ENCODE measurements at places on chromosomes 3 and 15.

DNA sequence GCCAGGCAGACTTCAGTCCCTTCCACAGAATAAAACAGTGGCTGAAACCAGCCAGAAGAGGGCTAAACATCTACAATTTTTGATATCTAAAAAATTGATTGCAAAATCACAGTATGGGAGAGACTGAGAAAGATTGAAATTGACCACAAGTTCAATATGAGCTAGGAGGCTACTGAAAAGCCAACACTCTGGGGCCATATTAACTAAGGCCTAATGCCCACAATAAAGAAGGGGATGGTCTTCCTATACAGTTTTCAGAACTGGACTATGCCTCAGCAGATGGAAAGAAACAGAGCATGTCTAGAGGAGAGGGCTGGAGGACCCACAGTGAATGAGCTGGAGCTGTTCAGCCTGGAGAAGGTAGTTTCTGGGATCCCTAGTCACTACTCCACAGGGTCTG is 53.2 kb downstream of the WNT7A start:
- DNase-seq = no peak

GRCh38 chr3:33115024-33115768 is 1.4 kb downstream of the CRTAP start:
- peak; percentile 17 for DNase-seq

DNA sequence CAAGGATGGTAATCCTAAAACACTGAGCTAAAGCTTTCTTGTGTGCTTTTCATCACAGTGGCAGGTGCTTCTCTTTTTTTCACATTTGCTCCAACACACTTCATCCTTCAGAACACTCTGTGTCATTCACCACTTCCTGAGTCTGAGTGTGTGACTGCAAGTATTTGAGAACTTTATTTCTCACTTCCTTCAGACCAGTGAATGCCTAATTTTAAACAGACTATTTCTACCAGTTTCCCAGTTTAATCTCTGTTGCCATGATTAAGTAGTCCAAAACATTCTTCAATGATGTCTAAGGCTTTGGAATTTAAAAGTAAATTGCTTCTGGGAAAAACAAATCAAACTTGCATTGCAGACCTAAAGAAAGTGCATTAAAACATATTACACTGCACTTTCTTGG is 541.2 kb downstream of the RBMS3 start:
- DNase-seq = no peak

DNA sequence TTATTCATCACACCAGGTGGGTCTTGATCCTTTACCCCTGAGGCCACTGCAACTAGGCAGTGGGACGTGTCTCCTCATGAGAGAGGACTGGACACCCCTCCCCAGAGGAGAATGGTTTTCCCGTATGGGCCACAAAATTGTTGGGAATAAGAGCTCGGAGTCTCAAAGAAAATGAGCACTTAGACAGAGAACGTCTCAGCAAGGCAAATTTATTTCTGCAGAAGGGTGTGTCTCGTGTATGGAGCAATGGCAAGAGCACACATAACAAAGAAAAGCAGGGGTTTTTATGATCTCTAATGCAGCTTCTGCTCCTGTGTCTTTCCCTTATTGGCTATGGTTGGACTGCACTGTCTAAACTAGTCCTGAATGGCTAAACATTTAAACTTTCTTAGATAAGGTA is 803.5 kb downstream of the PLOD2 start:
- no peak for DNase-seq

DNA sequence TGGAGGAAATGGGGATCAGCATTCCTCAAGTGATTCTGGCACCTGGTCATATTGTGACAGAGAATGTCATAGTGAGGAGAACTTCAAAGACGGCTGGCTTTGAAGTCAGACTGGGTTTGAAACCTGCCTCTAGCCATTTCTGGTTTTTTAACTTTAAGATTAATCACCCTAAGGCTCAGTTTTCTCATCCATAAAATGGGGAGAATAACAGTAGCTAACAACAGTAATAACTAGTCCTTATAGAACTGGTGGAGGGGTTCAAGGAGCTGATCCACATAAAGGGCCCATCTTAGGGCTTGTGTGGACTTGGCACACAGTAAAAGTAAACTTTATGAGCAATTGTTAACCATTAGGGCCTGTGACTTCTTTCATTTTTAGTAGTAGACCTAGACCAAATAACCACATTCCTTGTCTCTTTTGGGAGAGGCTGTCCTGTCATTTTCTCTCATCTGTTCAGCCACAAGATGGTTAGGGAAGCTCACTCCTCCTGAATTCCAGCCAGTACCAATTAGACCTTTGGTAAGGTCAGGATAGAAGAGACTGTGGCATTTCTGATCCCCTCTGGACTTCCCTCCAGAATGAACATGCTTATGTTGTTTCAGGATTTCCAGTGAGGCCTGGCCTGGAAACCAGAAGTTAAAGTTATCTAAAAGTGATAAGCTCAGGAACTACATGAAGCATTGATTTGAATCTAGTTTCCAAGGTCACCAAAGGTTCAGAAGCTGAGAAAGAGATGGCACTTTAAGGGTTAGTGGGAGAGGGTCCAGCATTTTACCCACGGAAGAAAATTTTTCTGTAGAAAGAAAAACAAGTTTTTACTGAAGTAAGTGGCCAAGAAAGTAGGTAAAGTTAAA is 159.3 kb upstream of the DPH6 start:
- no peak for DNase-seq

DNA sequence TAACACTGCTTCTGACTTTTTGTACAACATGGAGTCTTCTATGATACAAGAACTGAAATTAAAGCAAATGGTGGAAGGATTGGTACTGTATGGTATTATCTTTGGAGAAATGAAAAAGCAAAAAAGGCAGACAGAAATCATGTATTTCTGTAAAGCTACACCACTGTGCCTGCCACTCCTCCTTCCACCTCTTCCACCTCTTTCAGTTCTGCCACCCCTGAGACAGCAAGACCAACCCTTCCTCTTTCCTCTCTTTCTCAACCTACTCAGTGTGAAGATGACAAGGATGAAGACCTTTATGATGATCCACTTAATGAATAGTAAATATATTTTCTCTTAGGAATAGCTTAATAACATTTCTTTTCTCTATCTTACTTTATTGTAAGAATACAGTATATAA is 57.0 kb downstream of the CD200 start:
- no peak for DNase-seq

GRCh38 chr3:111785034-111785433 is 74.0 kb upstream of the PHLDB2 start:
- no peak for DNase-seq

DNA sequence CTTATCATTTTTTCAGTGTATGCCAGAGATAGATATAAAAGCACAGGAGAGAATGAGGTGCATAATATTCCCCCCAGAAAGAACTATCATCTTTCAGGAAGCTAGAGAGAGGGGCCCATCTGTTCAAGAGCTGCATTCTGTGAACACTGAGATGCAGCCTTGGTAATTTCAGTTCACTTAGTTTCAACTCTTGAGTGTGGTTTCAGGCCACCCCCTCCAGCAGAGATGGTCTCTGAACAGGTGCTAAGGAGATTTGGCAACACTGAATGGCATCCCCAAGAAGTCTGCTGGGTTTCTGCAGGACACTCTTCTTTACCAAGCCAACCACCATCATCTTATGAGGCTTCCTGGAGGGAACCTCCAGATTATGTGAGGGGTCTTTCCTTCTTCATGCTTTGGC is 30.4 kb upstream of the LIMD1 start:
- DNase-seq = no peak

DNA sequence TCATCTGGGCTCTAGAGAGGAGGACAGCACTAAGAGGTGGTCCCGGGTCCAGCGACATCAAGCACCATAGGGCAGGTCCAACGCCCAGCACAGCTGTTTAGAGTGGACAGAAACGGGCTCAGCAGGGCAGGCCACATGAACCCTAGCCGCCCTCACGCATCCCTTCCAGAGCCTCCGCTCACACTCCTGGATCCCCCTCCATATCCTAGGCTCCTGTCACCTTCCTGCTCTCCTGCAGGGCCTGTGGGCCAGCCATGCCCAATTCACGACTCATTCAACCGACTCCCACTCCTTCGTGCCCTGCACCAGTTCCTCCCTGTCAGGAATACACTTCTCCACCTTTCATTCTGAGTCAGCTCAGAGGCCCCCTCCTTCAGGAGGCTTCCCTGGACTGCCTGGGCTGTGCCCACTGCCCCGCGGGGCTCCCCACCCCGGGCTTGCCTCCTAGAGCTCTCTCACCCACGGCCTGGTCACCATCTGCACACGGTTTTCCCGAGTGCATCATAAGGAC is 90.2 kb downstream of the LINGO1 start:
- no peak for DNase-seq

GRCh38 chr15:50280271-50280670 is 14.7 kb upstream of the HDC start:
- no peak for DNase-seq

GRCh38 chr3:14906355-14906971 is 40.9 kb upstream of the NR2C2 start:
- no peak for DNase-seq

DNA sequence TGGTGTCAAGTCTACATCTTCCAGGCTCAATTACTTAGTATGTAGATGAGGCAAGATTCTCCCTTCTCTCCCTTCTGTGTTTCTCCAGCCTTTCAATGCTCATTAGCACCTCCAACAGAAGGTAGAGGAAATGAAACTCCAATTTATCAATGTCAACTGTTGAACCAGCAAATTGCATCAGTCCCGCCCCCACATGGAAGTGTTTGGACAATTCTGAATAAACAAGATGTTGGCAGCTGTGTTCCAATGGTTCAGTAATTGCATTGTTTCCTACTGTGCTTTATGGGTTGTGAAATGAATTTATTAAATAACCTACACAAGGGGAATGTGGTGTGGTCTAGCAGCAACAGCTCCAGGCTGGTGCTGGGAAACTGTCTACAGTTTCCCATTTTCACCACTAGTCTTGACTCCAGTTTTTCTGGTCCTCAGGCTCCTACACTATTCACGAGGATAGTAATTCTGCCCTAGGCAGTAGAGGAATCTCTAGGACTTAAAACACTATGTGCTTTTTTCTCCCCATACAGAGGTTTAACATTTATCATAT is 91.9 kb downstream of the MB21D2 start:
- no peak for DNase-seq

GRCh38 chr3:107588217-107588616 is 65.5 kb downstream of the BBX start:
- DNase-seq = no peak

DNA sequence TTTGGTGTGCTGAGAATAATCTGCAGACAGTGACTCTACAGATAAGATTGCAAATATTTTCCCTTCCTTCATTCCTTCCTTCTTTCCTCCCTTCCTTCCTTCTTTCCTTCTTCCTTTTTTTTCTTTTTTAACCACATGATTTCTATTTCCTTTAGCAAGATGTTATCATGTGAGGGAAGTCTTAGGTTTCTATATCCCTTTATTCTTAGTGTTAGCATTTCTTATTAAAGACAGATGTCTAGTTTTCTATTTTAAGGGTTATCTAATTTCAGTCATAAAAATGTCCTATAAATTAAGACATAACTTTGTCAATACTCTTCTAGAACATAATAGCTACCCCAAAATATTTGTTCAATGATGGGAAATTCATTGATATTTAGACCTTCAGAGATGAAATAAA is 470.9 kb downstream of the LPP start:
- DNase-seq = no peak

- DNase-seq = no peak
Observed at GRCh38 chr3:105214590-105214989, 152.1 kb upstream of the ALCAM start.

GRCh38 chr3:178686826-178687225 is 150.6 kb downstream of the KCNMB2 start:
- no peak for DNase-seq

DNA sequence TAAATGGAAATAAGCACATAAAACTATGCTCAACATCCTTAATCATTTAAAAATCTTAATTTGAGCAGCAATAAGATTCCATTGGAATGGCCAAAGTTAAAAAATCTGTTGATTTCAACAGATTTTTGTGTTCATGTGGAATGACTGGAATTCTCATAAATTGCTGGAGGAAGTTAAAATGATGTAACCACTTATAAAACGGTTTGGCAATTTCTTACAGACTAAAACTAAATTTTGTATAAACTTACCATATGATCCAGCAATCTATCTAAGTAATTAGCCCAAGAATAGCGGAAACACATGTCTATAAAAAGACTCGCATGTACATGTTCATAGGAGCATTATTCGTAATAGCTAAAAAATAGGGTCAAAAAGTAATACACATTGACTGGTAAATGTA is 1713.6 kb downstream of the SI start:
- no peak for DNase-seq

- no peak for DNase-seq
Observed at GRCh38 chr3:21020043-21020442, 731.0 kb downstream of the ZNF385D start.

DNA sequence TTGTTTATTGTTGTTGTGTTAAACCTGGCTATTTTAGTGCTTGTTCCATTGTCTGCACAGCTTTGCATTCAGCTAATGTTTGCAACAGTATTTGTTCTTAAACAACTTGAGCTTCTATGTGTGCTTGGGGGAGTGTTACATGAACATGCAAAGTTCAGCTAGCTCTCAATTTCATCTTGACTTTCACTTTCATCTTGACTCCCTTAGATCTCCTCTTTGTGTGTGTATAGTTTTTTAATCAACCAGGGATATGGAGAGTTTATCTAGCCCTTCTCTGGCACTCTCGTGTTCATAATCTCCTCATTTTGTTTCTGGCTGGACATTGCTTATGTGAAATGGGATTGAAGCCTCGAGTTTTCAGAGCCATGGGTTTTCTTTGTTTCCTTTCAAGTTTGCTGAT is 212.4 kb upstream of the ZBTB20 start:
- no peak for DNase-seq

DNA sequence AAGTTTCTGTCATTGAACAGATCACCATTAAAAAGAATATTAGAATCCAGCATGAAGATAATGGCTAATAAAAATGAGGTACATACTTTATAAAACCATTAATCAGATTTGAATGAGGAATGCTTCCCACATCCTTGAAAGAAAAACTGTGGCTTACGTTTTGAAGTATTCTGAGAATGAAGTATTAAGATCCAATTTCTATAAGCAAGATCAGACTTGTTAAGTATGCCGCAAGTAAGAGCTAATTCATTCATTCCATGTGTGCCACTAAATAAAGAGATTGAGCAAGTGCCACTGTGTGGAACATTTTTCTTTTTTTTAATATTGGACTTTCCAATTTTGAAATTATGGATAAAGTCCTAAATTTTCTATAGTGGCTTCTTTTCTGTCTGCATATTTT is 30.6 kb downstream of the NMD3 start:
- no peak for DNase-seq

- no peak for DNase-seq
Observed at GRCh38 chr3:42486814-42487565, 15.5 kb upstream of the VIPR1 start.
